ENCODE measurements at places on chromosomes 2 and 18.

DNA sequence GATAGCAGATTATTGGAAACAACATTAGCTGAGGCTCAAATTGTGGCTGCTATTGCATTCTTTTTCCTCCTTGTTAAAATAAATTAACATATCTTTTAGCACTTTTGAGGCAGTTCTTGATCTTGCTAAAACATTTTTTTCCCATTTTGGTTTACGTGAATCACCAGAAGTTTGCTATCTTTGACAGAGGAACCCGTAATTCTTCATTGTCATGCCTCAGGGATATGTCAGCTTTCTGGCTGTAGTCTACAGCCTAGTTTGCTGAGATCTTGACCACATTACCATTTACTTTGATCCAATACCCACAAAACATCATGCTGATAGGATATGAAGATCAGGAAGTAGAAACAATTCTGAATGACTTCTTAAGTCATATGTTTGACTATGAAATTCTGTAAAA is 25.1 kb upstream of the FANCL start:
- peak; percentile 14 for DNase-seq

- DNase-seq = peak; percentile 72
Measured at GRCh38 chr2:134919341-134920210, 954 bp downstream of the CCNT2 start.

- no peak for DNase-seq
Measured at GRCh38 chr18:64118406-64118805, 30.5 kb downstream of the LINC00305 start.

DNA sequence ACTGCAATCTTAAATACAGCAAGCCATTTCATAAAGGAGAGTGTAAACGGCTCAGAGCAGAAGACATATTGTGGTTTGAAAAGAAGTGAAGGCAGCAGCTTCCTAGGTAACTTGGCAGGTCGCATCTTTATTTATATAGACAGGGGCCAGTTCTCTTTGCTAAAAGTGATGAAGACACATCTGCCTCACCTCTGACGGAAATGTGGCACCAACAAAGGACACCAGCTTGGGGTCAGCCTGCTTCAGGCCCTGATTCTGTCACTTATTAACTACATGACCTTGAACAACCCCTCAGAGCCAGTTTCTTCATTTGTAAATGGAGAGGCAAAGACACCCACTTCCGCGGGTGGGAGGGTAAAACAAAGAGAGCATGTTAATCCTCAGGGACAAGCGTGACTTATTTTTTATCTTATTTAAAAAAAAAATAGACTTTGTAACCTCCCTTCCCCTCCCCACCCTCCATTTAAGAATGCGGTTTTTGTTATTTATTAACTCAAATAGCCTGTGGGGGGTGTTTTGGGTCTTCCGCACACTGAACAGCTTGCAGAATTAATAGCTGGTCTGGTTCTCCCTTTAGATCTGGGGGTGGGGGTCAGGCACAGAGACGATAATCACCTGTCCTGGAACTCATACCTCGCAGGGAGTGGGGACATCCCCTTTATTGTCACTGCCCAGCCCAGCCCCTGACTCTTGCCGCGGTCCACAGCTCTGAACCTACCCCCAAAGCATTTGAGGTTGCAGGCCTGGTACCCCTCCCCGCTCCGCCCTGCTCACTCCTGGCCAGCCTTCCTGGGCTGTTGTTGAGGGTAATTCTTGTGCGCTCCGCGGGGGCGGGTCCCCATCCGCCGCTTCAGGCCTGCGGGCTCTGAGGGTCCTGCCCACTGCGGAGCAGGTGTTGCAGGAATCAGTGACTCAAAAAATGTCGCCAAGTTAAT is 64.2 kb upstream of the TMEM17 start:
- DNase-seq = no peak

GRCh38 chr2:157838442-157839161 is 37.5 kb downstream of the ACVR1 start:
- DNase-seq = peak; percentile 88

GRCh38 chr2:75071766-75072165 is 113.3 kb downstream of the POLE4 start:
- no peak for DNase-seq

DNA sequence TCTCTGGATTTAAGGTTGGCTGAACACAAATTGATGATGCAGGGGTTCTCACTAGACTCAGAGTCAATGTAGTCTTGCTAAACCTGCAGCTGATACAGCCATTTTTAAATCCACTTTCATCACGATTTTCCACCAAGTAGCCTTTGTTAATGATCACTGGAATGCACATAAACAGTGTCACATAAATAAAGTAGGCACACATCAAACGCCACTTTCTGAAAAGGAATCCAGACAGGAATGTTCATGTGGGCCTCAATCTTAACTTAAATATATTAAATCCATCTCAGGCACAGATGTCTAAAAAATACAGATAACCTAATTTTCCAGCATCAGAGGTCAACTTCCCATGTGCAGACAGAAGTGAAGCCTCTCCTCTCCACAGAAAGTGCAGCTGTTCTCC is 58.3 kb downstream of the LAMA1 start:
- DNase-seq = no peak
